ENCODE measurements at places on chromosomes 5 and 9.

- DNase-seq, result no peak
Observed at GRCh38 chr5:26625099-26625498, 413.3 kb downstream of the CDH9 start.

DNA sequence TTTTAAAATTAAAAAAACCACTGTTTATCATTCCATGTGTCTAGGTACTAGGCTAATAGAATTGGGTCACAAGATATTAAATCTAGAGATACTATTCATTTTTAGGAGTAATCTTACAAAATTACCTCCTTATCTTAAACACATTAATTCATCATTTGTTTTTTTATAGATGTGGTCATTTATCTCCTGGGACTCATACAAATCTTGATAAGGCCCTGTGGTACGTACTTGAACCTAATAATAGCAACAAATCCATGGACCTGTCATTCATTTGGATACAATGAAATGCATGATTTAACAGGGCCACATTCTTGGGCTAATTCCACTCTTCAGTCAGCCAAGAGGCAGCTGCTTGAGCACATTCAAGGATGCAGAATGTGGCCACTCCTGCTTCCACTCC, 66.4 kb upstream of the MARCHF11 start:
- DNase-seq, result no peak

- DNase-seq, result no peak
Observed at GRCh38 chr9:38018958-38019602, 49.9 kb downstream of the SHB start.

DNA sequence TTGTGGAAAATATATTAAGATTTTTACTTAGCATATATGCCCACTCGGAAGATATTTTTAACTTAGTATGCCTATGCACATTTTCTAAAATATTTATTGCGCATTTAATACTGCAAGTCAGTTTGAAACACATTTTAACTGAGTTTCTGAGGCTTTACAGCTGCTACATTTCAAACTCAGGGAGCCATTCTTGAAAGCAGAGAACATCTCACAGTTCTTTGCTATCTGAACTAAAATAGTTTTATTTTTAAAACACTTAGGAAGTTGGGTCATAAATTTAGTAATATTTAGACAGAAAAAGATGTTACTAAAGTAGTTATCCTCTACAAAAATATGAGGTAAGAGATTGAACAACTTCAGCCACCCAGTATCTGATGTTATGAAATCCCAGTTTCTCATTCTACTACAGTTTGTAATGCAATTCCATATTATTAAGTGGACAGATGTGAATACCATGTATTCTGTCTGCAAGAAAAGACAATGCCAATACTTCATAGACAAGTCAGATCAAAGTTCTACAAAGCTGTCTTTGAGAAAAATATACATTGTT, 409.9 kb upstream of the EDIL3 start:
- no peak for DNase-seq

DNA sequence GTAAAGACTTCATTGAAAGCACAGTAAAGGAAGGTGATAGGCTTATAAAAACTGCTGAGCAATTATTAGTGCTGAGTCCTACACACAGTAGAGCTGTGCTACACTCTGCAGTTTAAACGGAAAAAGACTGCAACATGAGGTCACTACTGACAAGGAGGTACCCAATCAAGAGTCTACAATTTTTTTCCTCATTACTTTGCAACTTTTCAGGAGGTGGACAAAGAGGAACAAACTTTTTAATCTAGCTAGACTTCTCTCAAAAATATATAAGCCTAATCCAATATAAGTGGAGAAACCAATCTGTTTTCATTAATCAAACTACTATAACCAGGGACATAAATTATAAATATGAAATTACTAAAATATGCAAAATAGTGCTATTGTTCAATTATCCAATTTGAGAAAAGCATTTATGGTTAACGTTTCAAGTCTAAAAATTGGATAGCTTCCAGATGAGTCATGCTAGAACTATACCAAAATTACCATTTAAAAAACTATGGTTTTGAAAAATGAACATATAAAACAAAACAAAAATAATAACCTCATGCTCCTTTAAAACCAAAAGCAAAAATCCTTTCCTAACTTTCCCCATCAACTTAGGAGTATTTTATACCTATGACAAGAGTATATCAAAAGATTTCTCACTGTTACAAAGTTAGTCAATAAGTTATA, 37.7 kb downstream of the FAM13B start:
- no peak for DNase-seq

DNA sequence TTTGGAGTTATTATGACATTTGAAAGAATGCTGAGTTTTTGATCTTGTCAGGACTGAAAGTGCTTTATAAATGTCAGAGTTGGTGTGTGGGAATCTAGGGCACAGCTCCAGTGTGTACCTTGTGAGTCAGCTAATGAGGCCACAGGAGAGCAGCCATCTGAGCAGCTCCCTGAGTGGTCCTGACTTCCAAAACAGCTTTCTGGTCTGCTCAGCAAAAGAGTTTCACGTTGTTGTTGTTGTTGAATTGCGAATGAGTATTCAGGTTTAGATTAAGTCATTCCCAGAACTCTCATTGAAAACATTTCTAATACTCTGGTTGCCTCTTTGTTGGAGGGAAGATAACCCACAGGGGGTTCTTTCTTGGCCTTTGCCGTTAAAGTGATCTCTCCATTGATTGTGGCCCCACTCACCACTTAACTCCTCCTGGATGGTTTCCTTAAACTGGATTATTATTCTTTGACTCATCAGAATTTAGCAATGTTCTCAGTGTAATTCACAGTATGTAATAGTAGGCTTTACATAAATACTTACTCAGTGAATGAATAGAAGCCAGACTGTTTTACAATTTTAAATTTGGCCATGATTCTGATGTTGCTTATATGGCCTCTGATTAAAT, 125.1 kb upstream of the SGCD start:
- no peak for DNase-seq

DNA sequence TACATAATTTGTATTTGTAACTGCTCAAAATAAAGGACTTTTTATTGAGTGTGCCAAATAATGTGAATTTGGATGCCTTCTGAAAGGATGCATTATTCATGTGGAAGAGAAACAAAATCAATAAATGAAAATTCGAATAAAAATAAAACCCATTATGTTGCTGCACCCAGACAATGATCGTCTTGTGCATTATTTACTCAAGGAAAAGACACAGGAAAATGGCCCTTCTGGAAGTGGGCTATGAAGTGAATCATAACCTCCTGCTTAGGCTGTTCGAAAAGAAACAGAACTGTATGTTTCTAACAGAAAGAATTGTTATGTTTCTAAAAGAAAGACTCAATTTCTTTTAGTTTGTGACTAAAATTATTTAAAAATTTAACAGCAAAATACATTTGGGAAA, 168.9 kb upstream of the NFIB start:
- DNase-seq, result no peak

DNA sequence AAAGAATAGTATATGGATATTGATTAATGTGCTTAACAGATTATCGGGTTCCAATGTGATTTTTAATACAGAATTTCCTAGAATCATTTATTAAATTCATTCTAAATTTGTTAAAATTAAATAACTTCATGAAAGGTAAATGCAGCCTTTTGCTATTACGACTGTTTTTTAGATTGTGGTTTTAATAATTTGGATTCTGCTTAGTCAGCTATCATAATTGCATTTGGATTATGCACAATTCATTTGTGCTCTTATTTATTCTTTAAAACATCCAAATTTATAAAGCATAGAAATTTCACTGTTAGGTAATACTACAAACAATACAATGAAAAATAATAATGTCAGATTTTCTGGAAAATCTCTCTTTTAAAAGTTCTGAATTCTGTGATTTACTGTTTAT, 1598.5 kb downstream of the EFNA5 start:
- no peak for DNase-seq

- DNase-seq, result no peak
Observed at GRCh38 chr5:180390441-180391190, 37.5 kb upstream of the GFPT2 start.

DNA sequence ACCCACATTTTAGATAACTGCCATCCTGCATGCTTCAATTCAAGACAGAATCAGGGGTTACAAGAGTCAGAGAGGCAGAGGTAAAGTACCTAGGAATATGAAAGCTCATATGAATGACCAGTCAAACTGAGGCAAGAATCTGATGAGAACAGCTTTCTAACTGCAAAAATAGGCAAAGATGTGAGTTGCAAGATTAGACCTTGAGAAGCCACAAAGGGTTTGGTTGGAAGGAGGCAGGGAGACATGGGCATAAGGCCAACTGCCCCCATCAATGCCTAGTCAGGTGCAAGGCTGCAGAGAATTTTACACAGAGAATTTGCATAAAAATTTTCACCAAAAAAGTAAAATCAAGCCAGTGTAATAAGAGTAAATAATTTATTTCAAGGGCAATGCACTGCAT, 12.8 kb downstream of the FAM114A2 start:
- no peak for DNase-seq

- no peak for DNase-seq
Observed at GRCh38 chr5:103223031-103223955, 35.3 kb upstream of the MACIR start.

DNA sequence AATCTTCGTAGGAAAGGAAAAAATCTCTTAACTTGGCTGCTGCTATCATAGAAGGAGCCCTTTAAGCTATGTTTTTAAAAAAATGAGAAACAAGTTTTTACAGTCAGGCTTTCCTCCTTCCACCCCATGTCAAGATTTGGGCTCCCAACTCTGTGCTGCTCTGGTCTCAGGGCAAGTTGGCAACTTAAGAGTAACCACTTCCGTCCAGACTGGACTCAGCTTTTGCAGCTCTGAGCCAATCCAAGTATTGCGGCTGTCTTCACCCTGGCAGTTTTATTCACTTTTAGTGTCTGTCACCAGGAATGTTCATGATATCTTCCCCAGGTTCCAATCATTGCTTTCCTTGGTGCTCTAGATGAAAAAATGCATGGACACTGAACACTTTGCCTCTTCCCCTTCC, 115.9 kb upstream of the GAS1 start:
- no peak for DNase-seq

GRCh38 chr5:152932621-152933020, 527.5 kb upstream of the NMUR2 start:
- no peak for DNase-seq

DNA sequence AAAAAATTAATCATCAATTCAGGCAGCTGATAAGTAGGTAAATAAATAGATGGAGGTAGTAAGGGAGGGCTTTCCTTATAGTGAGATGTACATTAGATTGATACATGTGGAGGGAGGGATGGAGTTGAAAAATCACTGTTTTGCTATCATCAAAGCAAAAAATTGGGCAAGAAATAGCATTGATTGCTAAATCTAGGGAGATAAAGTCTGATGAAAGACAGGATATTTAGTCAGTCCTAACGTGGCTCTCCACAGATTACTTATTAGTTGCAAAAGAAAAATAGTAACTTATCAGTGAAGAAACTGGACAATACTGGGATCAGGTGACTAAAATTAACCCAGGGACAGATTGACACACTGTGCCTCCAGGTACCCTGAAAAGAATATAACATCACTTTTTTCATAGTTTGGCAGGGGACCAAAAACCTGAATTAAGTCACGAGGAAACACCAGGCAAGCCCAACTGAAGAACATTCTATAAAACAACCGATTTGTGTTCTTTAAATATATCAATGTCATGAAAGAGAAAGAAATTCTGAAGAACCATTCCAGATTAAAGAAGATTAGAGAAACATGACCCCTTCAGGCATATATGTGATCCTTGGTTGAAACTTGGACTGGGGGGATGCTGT, 27.1 kb upstream of the GOLPH3 start:
- DNase-seq, result no peak

GRCh38 chr5:31021181-31021624, 172.3 kb upstream of the CDH6 start:
- DNase-seq, result no peak

DNA sequence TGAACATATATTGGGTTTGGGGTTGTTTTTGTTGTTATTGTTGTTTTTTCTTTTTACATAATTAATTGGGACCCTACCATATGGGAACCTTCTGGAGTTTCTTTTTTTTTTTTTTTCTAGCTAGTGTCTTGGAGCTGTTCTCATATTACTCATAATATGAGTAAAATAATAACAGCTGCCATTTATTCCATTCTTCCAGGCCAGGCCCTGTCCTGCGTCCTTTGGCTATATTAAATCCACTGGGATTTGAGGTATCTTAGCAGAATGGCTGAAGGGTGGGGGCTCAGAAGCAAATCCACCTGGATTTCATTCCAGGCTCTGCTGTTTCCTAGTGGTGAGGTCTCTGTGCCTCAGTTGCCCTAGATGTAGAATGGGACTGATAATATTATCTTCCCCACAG, 47.2 kb upstream of the RPL26L1 start:
- no peak for DNase-seq

GRCh38 chr5:50767588-50767987, 101.2 kb downstream of the PARP8 start:
- DNase-seq, result no peak

DNA sequence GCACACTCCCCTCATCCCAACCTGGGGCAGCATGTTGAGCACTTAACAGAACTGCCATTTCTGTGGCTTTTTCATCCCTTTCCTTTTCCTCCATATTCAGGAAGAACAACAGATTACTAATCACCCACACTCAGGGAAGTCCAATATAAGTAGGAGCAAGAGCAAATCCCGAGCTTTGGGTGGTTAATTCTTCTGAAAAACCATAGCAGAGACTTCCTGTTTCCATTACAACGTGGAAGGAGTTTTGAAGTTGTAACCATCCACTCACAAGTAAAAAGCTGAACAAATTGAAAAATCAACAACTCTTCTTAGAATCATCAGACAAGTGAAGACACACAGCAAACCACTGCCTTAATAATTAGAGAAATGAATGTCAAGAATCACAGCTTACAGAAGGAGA, 8.2 kb downstream of the CTSL start:
- no peak for DNase-seq

- no peak for DNase-seq
Observed at GRCh38 chr9:129586245-129586644, 34.7 kb downstream of the C9orf50 start.

DNA sequence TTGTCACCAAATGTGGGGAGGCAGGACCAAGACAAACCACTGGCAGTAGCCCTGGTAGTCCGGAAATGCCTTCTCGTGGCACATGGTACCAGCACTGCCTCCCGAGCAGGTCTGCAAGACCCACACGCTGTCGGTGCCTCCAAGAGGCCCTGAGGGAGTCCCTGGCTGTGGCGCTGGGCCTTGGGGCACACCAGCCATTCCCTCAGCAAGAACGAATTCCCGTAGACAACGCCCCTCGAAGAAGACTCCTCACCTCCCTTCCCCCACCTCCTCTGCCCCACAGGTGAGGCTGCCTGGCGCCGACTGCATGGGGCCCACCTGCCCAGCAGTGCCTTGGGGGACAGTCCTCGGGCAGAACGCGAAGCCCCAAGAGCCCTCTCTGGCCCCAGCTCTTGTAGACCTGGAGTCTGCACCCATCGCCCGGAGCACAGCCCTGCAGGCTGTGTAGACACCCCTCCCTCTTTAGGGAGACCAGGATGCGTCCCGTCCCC, 56.0 kb downstream of the EXD3 start:
- DNase-seq, result no peak

- peak; percentile 17 for DNase-seq
Observed at GRCh38 chr5:10987925-10988504, 227.0 kb upstream of the DAP start.

DNA sequence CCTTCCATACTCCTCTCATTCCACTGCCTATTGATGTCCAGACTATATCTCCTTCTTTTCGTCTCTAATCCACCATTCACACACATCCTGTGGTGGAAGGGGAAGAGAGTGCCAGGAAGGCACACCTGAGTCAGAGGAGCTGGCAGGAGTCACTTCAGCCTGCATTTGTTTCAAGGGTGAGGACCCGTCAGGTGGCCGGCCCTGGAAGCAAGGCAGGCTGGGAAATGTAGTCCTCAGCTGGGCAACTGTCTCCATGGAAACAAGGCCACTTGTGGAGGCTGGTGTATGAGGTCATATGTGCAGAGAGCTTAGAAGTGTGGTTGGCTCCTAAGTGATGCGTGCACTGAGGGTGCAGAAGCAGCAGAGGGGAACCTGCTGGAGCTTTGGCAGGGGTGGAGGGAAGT, 278.4 kb downstream of the NSG2 start:
- DNase-seq, result no peak

All from activated T-helper 1 cell treated with anti-CD3 and anti-CD28 coated beads, Interleukin-2, amount 50 U/mL, for 16 hours (primary cell).